ENCODE measurements at places on chromosomes 11 and 22.

- DNase-seq: no peak
Observed at GRCh38 chr11:117186431-117186761, 7.9 kb downstream of the SIDT2 start.

DNA sequence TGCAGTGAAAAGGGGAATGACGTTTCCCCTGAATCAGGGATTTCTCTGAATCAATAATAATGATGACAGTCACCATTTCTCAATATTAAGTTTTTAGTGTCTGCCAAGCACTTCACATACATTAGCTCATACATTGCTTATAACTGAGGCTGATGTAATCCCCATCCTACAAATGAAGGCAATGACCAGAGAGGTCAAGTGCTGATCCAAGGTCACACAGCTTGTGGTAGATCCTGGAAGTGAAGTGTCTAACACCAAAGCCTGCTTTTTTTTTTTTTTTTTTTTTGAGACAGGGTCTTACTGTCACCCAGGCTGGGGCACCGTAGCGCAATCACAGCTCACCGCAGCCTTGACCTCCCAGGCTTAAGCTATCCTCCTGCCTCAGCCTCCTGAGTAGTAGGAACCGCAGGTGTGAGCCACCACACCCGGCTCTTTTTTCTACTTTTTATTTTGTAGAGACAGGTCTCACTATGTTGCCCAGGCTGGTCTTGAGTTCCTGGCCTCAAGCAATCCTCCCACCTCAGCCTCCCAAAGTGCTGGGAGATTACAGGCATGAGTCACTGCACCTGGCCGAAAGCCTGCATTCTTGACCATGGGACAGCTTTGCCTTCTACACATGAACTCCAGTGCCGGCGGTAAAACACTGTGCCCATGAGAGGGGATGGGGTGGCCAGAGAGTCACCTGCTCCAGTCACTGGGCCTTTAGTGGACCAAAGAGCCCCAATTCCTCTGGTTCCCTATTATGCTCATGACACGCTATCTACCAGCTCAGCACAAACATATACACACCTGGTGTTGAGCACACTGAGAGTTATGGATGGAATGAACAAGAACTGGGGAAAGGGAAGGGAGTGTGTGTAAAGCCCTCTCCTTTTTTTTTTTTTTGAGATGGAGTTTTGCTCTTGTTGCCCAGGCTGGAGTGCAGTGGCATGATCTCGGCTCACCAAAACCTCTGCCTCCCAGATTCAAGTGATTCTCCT lies 17.4 kb downstream of the ARHGAP1 start:
- DNase-seq: no peak

GRCh38 chr11:68441466-68442230 lies 18.9 kb upstream of the PPP6R3 start:
- no peak for DNase-seq

DNA sequence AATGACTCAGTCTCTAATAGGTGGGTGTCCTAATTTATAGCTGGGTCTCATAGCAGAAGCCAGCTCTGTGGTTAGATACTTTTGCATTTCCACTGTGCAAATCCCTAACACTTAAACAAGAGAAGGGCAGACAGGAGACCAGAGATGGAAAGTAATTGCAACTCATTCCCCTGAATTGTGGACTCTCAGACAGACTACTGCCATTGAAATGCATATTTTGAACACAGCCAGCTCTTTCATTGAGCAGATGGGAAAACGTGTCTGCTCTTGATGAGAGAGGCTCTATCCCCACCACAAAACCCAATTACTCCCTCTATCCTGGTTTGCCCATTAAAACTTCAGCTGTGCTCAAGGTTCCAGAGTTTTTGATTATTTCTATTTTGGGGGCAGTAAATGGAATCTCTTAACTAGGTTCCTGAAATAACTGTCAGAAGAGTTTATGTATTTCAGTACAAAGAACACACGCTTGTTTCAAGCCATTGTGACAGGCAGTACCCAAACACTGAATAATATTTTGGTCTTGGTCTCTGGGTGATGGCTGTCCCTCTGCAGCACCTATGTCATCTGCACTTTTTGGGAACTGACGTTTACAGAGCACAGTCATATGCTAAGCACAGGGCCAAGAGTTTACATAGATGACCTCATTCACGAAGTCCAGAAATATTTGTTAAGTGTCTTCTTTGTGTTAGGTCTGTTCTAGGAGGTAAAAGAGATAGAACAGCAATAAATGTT lies 41.7 kb downstream of the FAM227A start:
- no peak for DNase-seq

- DNase-seq: no peak
Observed at GRCh38 chr22:44049486-44050231, 25.6 kb downstream of the PARVB start.

DNA sequence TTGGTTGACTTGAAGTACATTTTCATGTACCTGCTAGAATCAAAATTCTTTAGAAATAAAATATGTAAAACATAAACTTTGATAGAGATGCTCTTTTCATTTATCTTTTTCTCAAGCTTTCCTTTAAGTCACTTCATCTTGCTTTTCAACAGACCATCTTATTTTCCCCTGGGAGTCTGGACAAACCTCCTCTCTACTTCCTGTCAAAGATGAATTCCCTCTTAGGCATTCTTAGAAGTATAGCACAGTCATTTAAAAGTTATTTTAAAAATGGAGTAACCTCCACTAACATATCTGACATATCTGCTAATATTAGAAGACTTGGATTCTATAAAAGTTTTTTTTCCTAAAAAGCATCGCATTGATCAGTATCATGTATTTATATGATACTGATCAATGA lies 84.8 kb upstream of the PAX6 start:
- DNase-seq: no peak

DNA sequence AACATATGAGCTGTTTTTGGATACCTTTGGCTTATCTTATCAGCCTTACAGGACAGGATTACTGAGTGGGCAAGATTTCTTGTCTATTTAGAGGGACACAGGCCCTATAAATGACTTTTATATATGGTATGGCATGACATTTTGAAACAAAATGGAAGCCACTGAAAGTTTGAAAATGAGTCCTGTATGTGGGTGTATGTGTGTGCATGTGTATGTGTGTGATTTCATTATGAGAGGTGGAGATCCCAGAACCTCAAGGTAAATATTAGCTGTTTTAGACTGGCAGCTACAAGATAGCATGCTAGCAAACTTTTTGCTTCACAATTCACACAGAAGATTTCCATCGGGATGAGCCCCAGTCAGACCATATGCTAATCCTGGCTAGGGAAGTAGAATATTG lies 970.5 kb upstream of the CCDC90B start:
- no peak for DNase-seq

- DNase-seq: no peak
Observed at GRCh38 chr22:36136988-36137387, 23.6 kb downstream of the APOL3 start.

- no peak for DNase-seq
Observed at GRCh38 chr11:71379701-71380100, 68.5 kb downstream of the DHCR7 start.

- peak; percentile 27 for DNase-seq
Observed at GRCh38 chr11:75328426-75329277, 22.8 kb downstream of the ARRB1 start.

GRCh38 chr11:11313902-11314692 lies 39.0 kb downstream of the CSNK2A3 start:
- no peak for DNase-seq

DNA sequence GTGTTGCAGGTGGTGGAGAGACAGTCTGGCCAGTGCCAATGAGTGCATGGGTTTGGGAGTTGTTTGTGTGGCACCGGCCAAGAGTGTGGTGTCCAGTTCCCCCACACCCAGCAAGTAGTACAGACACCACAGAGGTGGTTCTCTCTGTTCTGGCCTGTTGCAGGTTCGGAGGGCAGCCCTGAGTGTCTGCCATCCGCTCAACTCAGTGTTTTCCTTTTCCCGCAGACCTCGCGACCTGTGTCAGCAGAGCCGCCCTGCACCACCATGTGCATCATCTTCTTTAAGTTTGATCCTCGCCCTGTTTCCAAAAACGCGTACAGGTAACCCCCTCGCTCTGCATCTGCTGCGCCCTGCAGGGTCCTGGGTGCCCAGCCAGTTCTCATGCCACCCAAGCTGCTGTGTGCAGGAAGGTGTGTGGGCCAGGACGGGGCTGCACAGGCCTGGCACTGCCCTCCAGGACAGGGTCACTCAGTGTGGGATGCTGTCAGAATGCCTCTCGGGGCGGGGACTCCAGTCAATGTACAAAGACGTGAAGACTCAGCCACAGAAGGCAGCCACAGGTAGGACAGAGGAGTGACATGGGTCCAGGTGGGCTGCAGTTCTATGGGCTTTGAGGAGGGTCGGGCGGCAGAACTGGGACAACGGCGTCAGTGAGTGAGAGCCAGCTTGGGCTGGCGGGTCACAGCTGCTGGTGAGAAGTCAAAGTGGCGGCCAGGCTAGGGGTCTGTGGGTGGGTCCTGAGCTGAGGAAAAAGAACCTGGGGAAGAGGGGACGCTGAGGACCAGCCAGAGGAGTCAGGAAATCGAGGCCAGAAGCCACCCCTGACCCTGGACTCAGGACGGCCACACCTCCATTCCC lies 15.9 kb downstream of the TANGO2 start:
- DNase-seq: no peak

GRCh38 chr11:1555713-1556153 lies 16.3 kb downstream of the DUSP8 start:
- DNase-seq: no peak

DNA sequence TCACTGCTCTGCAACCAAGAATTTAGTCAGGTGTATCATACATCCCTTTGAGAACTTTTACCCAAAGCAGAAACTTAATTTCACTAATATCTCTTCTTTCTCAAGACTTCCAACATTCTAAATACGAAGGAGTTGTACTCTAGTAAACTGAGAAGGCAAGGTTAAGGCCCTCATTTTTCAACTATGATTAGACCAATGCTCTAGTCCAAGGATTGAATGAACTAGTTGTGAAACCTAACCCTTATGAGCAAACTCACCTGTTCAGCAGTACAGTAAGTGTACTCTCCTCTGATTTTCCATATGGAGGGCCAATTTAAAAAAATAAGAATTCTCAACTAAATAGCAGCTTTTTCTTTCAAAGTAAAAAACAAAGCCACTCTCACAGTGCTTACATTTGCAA lies 180.0 kb upstream of the C11orf58 start:
- no peak for DNase-seq

- no peak for DNase-seq
Observed at GRCh38 chr22:47218671-47219070, 456.2 kb downstream of the TBC1D22A start.

DNA sequence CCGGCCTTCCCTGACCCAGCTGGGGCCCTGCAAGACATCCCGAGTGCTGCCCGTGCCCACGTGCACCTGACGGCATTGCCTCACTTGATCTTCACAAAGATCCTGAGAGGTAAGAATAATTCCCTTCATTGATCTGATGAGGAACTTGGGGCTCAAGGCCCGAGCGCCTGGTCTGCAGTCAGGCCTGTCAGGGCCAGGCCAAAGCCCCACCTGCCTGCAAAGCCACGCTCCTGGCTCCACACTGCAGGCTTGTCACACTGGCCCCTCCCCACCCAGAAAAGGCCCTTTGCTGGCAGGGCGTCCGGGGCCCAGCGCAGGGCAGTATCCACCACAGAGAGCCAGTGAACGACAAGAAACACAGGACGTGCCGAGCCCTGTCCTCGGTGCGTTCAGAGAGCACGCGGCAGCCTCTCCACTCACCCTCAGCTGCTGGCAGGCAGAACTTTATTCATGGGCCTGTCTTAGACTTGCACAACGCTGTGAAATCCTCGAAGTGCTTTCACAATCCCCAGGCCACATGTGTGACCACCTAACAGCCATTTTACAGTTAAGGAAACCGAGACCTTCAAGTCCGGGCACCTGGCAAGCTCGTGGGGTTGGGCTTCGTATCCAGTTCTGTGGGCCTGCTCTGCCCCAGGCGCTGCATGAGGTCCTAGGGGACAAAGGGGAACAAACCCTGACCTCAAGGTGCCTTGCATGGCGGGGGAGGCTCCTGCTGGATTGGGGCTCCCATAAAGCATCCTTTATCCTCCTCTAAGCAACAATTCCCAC lies 14.8 kb downstream of the KIAA0930 start:
- no peak for DNase-seq

- DNase-seq: no peak
Observed at GRCh38 chr22:48055827-48056226, 1293.4 kb downstream of the TBC1D22A start.

DNA sequence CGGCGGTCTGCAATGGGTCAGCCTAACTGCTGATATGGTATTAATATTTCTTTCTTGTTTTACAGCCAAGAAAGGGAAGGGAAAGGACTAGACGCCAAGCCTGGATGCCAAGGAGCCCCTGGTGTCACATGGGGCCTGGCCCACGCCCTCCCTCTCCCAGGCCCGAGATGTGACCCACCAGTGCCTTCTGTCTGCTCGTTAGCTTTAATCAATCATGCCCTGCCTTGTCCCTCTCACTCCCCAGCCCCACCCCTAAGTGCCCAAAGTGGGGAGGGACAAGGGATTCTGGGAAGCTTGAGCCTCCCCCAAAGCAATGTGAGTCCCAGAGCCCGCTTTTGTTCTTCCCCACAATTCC lies 1.9 kb downstream of the MDK start:
- no peak for DNase-seq

- DNase-seq: no peak
Observed at GRCh38 chr11:73812234-73812633, 24.6 kb downstream of the MRPL48 start.

DNA sequence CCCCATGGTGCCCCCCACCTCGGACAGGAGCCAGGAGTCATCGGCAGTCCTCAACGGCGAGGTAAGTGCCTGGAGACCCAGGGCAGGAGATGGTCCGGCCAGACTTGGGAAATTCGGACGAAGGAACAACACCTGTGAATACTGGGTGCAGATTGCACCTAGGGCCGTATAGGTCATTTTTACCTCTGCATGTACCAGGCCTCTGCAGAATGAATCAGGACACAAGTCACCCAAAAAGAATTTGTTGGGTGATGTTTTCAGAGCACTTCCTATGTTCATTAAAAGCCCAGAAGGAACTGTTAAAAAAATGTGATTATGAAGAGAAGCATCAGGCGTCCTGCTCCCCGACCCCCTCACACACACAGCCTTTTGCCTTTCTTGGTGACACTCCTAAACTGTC lies 93.9 kb downstream of the C11orf91 start:
- no peak for DNase-seq

GRCh38 chr11:13999704-14000103 lies 37.2 kb downstream of the SPON1 start:
- no peak for DNase-seq

GRCh38 chr11:132840660-132841059 lies 691.6 kb downstream of the OPCML start:
- DNase-seq: no peak

DNA sequence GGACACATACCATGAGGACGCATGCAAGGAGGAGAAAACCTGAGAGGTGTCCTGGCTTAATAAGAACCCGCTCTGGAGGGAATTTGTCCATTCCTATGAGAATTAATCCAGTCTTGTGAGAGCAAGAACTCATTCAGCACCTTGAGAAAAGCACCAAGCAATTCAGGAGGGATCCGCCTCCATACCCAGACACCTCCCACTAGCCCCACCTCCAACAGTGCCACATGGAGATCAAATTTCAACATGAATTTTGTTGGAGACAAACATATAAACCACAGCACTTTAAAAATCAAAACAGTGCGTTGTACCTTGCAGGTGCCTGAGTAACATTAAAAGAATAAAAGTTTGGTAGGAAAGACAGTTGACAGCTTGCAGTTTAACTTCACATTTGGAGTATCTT lies 11.4 kb downstream of the UBE4A start:
- no peak for DNase-seq

Measured in stimulated activated CD8-positive, alpha-beta memory T cell treated with anti-CD3 and anti-CD28 coated beads, Interleukin-4, amount 100 ng/mL, for 1 hour (primary cell).